Transverse colon (tissue), 4 donors: ENCODE measurements at places on chromosomes 11 and 22. TPM values are rescaled to one million over a fixed set of nuclear protein-coding genes. Genes with fewer than 3 reads are reported as not detected.

DNA sequence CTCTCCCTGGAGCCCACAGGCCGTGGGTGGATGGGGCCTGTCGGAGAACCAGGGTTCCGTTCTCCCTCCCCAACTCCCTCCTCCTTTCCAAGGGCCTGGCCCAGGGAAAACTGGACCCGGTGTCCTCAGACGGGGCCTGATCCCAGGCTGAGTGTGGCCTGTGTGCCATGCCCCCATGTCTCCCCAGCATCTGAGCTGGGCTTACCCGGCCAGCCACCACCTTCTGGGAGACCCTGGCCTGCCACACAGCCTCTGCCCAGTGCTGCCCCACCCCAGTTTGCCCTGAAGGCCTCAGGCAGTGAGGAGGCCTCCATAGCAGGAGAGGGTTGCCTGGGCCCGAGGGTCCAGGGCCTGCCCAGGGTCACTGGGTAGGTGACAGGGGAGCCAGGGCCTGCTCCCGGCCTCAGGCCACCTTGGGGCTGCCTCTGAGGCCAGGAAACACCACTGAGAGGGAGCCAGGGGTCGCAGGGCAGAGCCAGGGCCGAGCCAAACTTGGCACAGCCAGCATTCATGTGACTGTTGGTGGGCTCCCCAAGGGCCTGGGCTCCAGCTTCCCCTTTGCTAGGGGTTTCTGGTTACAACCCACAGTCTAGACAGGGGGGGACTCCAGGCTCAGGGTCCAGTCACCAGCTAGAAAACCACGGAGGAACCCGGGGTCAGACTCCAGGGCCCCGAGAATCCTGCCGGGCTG, 590 bp upstream of the IFITM10 start:
- H3K27ac ChIP-seq = no peak overlapping the region
- peaks cover 27% of the 10 kb centered on the region for H3K27me3 ChIP-seq
- no peak overlapping the region for H3K4me3 ChIP-seq
- peak; percentile 8 for DNase-seq
- peaks cover 8% of the 10 kb centered on the region for H3K4me1 ChIP-seq
- H3K36me3 ChIP-seq = no peaks in the 10 kb centered on the region

The TAF10 gene
- total RNA-seq = 40.7 TPM

DNA sequence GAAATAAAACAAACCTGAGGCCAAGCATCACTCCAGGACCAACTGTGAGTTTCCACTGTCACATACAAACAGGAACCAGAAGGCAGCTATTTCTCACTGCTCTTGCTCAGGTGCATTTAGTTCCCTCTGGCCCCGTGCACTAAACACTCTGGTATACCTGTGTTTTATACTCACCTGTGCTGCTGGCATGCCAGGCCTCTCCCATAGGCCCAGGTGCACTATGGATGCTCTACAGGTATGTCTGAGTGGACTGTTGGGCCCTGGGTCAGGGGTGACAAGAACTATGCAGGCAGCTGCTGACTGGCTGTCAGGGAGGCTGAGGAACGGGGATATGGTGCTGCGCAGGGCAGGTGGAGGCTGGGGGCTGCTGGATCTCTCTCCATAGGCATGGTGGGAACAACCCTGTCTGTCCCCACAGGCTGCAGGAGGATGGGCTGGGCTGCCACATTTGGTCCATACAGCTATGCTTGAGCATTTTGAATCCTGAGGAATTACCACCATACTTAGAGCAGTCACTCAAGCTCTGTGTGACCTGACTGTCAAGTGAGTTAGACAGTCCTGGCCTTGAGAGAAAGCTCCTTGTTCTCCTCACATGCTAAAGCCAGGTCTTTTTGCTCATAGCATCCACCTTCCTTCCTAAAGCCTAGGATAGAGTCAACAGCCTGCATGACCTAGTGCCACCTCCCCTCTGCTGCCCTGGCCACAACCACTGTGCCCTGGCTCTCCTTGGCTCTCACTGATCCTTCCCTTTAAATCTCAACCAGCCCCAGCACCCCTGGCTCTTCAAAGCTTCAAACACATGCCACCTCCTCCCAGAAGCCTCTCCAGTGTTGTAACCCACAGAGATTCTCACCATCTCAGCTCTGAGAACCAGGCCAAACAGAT, 72.9 kb downstream of the C11orf58 start:
- H3K27me3 ChIP-seq = no peaks in the 10 kb centered on the region
- H3K36me3 ChIP-seq = no peaks in the 10 kb centered on the region
- no peak overlapping the region for H3K27ac ChIP-seq
- no peaks in the 10 kb centered on the region for H3K4me1 ChIP-seq
- H3K4me3 ChIP-seq = no peak overlapping the region
- no peak for DNase-seq

The SLC37A2 gene
- 7.6 TPM for total RNA-seq

GRCh38 chr11:69868871-69869270, 49.7 kb upstream of the FGF3 start:
- DNase-seq = no peak
- no peak overlapping the region for H3K4me3 ChIP-seq
- H3K36me3 ChIP-seq = no peaks in the 10 kb centered on the region

The KRTAP5-2 gene
- not detected for total RNA-seq

The DYNC2H1 gene
- total RNA-seq = 10.8 TPM

DNA sequence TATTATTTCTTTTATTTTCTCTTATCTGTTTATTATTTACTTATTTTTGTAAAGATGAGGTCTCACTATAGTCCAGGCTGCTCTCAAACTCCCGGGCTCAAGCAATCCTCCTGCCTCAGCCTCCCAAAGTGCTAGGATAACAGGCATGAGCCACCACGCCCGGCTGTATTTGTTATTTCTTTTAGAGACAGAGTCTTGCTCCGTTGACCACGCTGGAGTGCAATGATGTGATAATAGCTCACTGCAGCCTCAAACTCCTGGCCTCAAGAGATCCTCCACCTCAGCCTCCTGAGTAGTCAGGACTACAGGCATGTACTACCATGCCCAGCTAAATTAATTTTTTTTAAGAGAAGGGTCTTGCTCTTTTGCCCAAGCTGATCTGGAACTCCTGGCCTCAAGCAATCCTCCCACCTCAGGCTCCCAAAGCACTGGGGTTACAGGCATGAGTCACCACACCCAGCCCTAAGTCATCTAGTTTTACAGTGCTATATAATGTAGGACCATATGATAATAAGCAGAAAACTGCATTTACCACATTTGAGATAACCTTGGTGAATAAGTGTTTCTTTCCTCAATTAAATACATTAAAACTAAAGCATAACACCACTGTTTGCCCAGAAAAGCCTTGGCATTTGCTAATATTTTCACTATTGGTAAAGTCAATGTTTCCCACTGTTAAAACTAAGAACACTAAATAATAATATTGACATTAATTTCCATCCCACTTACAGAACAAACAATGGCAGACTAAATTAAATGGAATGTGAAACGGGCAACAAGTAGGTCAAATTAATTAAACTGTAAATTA, 127.5 kb downstream of the SIK3 start:
- H3K27ac ChIP-seq = no peak overlapping the region
- DNase-seq = peak; percentile 52
- peaks cover 3% of the 10 kb centered on the region for H3K4me1 ChIP-seq
- H3K4me3 ChIP-seq = no peak overlapping the region
- H3K36me3 ChIP-seq = no peaks in the 10 kb centered on the region

The ANO3 gene
- not detected for total RNA-seq

DNA sequence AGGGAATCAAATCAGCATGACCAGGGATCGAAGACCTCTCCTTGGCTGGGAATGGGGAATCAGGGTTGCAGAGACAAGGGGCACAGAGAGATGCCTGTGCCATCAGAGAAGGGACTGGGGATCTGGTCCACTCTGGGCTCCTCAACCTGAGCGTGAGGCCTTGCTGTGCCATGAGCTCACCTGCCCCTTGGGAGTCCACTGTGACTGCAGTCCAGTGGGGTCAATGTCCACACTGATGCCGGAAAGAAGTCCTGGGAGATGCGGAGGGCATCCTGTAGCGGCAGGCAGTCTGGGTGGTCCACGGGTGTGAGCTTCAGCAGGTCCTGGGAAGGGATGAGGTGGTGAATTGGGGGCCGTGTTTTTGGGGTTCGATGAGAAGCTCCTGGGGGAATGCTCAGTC, 7.3 kb upstream of the RGL4 start:
- no peak for DNase-seq
- H3K27me3 ChIP-seq = no peaks in the 10 kb centered on the region
- H3K36me3 ChIP-seq = no peaks in the 10 kb centered on the region
- no peaks in the 10 kb centered on the region for H3K4me1 ChIP-seq
- H3K4me3 ChIP-seq = no peak overlapping the region

- DNase-seq = no peak
- H3K4me1 ChIP-seq = no peaks in the 10 kb centered on the region
- H3K27me3 ChIP-seq = no peaks in the 10 kb centered on the region
These were observed 18.7 kb downstream of the ART5 start for GRCh38 chr11:3623121-3623520.

- no peak for DNase-seq
- no peaks in the 10 kb centered on the region for H3K27me3 ChIP-seq
- no peaks in the 10 kb centered on the region for H3K36me3 ChIP-seq
- no peak overlapping the region for H3K27ac ChIP-seq
These were observed 96.7 kb upstream of the LUZP2 start for GRCh38 chr11:24400059-24400665.

The RAB30 gene
- 15.0 TPM for total RNA-seq

GRCh38 chr11:112889446-112889845, 71.8 kb upstream of the NCAM1 start:
- no peak overlapping the region for H3K27ac ChIP-seq
- no peak overlapping the region for H3K4me3 ChIP-seq
- no peaks in the 10 kb centered on the region for H3K4me1 ChIP-seq
- no peak for DNase-seq
- no peaks in the 10 kb centered on the region for H3K27me3 ChIP-seq

The ALX4 gene
- total RNA-seq = not detected

The OR52H1 gene
- not detected for total RNA-seq

The ANO1 gene
- total RNA-seq = 12.7 TPM

- H3K27ac ChIP-seq = no peak overlapping the region
- H3K36me3 ChIP-seq = no peaks in the 10 kb centered on the region
- H3K4me1 ChIP-seq = peaks cover 3% of the 10 kb centered on the region
- H3K27me3 ChIP-seq = no peaks in the 10 kb centered on the region
- no peak for DNase-seq
These were observed 32.7 kb downstream of the TBC1D22A start for GRCh38 chr22:46795140-46795539.

The OR52N4 gene
- not detected for total RNA-seq

GRCh38 chr22:36981247-36981775, 37.9 kb downstream of the TST start:
- no peak for DNase-seq
- no peaks in the 10 kb centered on the region for H3K4me1 ChIP-seq
- no peak overlapping the region for H3K4me3 ChIP-seq
- H3K27me3 ChIP-seq = peaks cover 8% of the 10 kb centered on the region
- H3K27ac ChIP-seq = no peak overlapping the region

The GGT1 gene
- 52.4 TPM for total RNA-seq

DNA sequence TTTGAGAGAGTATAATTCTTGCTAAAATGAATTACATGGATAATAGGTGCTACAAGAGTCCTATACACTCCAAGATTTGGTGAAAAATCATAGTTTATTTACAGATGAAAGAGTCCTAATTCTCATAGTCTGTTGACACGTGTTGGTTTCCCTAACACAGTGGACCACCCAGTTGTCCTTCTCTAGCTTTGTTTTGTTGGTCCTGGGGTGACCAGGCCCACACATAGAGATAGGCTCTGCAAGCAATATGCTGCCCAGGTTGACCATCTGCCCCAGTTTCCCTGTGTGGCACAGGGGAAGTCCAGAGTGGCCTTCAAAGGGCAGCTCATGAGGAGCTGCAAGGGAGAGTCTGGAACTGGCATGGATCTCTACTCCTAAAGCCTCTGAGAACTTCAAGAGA, 184.9 kb downstream of the MAML2 start:
- no peak overlapping the region for H3K4me3 ChIP-seq
- no peak for DNase-seq
- H3K27me3 ChIP-seq = no peaks in the 10 kb centered on the region
- H3K36me3 ChIP-seq = no peaks in the 10 kb centered on the region

DNA sequence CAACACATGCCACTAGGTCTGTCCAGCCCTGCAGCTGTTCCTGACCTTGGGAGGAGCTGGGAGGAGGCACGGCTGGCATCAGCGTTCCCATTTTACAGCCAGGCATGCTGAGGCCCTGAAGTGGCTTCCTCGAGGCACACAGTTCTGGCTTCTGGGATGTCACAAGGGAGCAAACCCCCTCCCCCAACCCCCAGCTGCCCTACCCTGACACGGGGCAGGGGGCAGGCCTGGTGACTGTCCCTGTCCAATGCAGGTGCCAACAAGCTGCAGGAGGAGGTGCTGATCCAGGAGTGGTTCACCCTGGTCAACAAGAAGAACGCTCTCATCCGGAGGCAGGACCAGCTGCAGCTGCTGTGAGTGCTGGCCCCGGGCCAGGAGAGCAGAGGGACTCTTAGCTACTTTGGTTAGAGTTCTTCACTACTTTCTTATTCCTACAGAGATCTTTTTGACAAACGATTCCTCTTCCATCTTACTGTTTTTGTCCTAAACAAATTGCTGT, 5.3 kb downstream of the KCNK7 start:
- no peak overlapping the region for H3K27ac ChIP-seq
- peak; percentile 59 for DNase-seq
- H3K27me3 ChIP-seq = no peaks in the 10 kb centered on the region
- H3K4me1 ChIP-seq = peaks cover 49% of the 10 kb centered on the region
- no peaks in the 10 kb centered on the region for H3K36me3 ChIP-seq

GRCh38 chr11:4826425-4826824, 5.3 kb downstream of the OR51F2 start:
- no peaks in the 10 kb centered on the region for H3K36me3 ChIP-seq
- H3K27ac ChIP-seq = no peak overlapping the region
- no peaks in the 10 kb centered on the region for H3K27me3 ChIP-seq
- H3K4me1 ChIP-seq = no peaks in the 10 kb centered on the region
- no peak overlapping the region for H3K4me3 ChIP-seq

DNA sequence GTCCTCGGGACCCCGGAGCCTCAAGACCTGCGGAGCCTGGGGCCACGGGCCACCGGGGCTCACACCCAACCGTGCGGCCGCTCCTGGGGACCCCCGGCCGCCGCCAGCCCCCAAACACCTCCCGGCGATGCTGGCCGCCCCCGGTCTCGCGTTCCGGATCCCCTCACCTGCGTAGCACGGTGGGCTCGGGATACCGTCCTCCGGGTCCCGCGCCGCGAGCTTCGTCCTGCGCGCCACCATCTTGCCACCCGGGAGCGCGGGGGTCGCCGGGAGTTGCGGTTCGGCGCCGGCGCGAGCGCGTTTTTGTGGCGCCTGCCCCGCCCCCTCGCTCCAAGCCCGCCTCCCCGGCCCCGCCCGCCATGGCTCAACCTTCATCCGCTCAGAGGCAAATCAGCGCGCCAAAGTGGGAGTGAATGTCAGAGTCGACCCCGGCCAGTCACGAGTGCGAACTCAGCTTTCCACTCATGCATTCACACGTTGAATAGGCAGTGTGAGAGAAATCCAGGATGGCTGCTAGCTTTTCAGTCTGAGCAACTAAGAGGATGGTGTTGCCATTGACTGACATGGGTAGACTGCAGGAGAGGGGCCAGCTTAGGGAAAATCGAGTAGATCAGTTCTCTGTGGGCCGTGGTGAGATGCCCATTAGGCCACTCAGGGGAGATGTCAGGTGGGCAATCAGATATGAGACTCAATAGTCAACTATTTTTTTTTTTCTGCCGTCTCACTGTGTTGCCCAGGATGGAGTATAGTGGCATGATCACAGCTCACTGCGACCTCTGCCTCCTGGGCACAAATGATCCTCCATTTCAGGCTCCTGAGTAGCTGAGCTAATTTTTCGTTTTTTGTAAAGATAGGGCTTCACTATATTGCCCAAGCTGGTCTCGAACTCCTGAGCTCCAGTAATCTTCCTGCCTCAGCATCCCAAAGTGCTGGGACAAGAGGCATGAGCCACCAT, 28.3 kb downstream of the SERHL2 start:
- peaks cover 20% of the 10 kb centered on the region for H3K36me3 ChIP-seq
- DNase-seq = peak; percentile 81
- peak overlapping the region; percentile 88 for H3K4me3 ChIP-seq
- H3K4me1 ChIP-seq = peaks cover 3% of the 10 kb centered on the region
- peak overlapping the region; percentile 68 for H3K27ac ChIP-seq
- H3K27me3 ChIP-seq = no peaks in the 10 kb centered on the region
